ENCODE measurements at places on chromosomes 5 and 9.

- no peak for DNase-seq
These were observed 79.8 kb upstream of the CAST start for GRCh38 chr5:96582343-96582742.

DNA sequence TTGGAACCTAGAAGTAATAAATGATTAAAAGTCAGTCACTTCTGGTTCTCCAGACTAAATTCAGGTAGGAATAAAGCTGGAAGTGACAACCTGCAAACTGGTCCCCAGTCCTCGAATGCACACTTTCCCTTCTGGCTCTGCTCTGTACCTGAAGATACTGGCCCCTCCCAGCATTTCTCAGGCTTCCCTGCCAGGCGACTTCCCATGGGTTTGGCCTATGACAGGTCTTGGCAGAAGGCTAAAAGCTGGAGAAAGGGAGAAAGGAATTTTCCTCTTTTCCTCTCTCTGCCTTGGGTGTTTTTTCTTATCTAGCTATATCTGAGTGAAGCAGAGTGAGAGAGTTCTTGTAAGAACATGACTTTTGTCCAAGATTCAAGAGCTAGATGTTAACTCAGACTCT lies 1005.7 kb downstream of the DTWD2 start:
- DNase-seq = no peak

DNA sequence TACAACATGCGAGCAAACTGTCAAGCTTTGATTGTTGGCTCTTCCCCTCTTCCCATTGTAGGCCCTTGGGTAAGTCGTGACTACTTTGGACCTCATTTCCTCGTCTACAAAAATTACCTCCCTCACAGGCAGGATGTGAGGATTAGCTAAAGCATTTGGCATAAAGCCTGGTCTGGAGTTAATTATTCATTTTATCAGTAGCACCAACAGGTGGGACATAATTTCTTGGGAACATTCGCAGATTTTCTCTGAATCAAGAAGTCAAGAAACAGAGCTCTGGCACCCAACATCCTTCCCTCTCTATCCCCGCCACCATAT lies 39.9 kb upstream of the SEMA6A start:
- no peak for DNase-seq

DNA sequence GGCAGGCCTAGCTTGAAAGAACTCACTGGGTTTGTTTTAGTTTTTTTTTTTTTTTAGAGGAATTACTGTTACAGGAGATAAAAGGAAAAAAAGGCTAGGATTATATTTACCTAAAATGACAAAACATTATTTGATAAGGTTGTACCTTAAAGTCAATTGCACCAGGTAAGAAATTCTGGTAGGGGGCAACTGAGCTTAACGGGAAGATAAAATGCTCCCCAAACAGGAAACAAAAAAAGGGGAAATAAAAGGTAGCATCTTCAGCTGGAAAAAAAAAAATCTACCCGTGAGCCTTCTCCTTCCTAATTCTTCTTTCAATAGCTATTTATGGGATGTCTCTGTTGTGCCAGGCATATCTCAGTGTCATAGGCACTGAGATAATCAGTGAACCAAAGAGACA lies 164.5 kb downstream of the PIK3R1 start:
- DNase-seq = no peak

- DNase-seq = no peak
These were observed 594.1 kb upstream of the BRINP1 start for GRCh38 chr9:119963258-119963797.

GRCh38 chr5:96093890-96094381 lies 132.3 kb upstream of the ELL2 start:
- DNase-seq = no peak

GRCh38 chr9:127183814-127184582 lies 61.6 kb upstream of the ANGPTL2 start:
- no peak for DNase-seq

DNA sequence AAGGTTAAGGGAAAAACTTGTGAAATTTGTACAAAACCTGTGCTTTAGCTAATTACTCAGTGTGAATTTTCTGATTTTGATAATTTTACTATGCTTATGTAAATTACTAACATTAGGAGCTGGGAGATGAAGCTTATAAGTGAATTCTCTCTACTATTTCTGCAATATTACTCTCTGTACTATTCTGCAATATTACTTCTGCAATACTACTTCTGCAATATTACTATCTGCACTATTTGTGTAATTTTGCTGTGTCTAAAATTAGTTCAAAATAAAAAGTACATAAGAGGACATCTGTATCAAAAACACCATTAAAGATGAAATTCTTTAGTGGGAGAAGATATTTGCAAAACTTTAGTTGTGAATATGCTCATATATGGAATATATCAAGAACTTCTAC lies 62.9 kb downstream of the C9 start:
- no peak for DNase-seq

DNA sequence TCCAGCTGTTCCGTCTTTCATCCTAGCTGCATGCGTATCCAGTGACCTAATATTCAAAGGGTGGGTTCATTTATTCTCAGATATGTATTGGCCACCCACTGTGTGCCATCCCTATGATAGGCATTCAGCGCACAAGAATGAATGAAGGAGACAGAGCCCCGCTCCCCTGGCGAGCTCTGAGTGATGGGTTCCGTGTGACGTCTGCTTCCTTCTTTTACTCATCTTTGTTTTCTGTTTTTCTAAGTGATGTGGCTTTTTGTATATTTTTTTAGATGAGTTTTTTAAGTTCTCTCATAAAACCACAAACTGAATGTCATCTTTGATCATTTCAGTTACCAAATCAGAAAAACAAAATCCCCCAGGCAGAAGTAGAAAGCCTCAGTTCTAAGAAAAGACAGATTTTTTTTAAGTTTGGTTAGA lies 168.3 kb upstream of the OTULINL start:
- peak; percentile 82 for DNase-seq

DNA sequence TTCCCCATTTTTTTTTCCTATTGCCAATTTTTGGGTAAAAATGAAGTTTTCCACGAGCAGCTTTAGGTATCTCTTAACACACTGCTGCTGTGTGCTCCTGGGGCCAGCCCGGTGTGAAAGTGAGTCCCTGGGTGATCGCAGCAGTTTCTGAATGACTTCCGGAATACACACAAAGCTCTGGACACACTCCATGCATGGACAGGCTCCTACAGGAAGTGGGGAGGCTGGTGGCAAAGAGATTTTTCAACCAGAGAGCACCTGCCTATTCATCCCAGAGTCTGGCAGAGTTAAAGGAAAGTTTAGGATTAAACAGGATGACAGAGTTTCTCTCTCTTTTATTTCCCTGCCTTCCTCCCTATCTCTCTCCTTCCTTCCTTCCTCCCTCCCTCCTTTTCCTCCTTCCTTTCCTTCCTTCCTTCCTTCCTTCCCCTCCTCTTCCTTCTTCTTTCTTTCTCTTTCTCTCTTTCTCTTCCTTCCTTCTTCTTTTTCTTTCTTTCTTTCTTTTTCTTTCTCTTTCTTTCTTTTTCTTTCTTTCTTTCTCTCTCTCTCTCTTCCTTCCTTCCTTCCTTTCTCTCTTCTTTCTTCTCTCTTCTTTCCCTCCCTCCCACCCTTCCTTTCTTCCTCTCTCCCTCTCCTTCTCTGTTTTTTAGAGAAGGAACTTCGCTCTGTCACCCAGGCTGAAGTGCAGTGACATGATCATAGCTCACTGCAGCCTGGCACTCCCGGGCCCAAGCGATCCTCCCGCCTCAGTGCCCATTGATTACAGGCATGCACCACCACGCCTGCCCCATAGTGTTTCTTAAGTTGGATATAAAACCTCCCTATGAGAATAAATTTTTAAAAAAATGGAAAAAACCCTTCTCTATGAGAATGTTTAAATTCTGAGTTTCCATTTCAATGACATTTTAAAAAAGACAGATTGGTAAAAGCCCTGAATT lies 38.7 kb upstream of the UBTD2 start:
- DNase-seq = no peak

DNA sequence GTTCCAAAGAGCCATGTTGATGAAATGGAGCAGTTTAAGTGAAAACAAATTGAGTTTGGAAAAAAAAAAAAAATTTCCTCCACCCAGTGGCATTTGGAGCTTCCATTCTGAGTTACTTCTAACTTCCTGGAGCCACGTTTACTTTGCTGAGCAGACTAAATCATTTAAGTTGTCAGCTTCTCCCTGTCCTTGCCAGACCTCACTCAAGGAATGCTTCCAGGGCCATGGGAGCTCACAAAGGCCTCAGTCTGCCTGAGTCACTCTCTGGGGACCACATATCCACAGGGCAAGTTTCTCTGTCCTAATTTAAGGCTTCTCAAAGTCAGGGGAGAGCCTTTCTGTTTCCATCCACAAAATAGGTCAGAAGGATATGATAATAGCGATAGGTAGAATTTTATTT lies 210.3 kb upstream of the TNC start:
- DNase-seq = no peak

DNA sequence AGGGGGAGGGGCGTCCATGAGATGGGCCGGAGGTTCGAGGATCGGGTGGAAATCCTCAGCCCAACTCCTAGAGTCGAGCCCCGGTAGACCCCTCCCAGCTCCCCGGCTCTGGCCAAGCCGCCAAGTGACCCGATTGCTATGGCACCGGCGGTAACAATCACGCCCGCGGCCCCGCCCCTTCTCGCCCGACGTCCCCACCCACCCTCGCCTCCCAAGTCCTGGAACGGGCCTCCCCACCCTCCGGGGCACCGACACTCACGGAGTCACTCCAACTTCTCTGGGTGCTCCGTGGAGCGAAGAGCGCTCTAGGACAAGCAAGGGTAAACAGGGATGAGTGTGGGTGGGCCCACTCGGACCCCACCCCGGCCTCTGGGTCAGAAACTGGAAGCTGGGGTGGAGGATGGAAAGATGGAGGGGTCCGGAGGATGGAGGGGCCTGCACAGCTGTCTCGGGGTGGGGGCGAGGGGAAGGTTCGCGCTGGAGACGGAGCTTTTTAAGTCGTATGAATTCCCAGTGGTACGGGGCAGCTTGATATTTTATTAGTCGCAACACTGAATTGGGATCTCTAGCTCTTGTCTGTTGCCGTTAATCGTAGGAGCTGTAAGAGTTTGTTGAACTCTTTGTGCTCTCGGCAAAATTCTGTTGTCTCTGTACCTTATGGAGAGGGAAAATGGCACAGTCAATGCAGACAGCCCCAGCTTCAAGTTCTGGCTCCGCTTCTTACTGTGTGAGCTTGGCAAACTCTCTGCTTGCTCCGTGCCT lies at the start of gene SPACA9:
TSS of gene SPACA9 (plus strand) at position 204 of the 762 bp plus-strand sequence. CDS start 5,050 bp downstream, outside the sequence.
- DNase-seq = no peak

DNA sequence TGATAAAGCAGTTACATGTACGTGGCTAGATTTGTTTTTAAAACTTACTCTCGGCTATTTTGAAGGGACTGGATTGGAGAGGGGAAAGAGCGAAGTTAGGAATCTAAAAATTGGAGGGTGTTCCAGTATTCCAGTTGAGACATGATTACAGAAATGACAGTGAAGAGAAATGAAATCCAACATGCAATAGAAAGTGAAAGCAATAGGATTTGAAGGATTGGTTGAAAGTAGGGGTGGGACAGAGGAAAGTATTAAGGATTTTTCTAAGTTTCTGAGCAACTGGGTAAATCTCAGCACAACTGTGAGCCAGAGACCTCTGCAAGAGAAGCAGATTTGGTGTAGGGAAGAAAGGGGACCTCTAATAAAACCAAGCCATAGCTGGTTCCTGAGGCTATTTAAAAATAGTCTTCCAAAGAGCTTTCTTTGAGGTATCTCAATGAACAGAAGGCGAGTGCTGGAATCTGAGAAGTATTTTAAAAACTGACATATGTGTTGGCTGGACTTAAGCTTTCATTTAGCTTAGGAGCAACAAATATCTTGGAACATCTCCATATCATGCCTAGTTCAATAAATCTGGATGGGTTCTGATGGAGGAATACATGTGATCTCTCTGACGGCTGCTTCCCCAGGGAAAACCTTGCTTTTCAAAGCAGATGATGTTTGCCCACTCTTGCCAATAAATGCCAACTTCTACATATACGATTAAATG lies 110.4 kb upstream of the IFNK start:
- DNase-seq = no peak

- DNase-seq = no peak
These were observed 254.3 kb downstream of the MAST4 start for GRCh38 chr5:66850354-66851075.

DNA sequence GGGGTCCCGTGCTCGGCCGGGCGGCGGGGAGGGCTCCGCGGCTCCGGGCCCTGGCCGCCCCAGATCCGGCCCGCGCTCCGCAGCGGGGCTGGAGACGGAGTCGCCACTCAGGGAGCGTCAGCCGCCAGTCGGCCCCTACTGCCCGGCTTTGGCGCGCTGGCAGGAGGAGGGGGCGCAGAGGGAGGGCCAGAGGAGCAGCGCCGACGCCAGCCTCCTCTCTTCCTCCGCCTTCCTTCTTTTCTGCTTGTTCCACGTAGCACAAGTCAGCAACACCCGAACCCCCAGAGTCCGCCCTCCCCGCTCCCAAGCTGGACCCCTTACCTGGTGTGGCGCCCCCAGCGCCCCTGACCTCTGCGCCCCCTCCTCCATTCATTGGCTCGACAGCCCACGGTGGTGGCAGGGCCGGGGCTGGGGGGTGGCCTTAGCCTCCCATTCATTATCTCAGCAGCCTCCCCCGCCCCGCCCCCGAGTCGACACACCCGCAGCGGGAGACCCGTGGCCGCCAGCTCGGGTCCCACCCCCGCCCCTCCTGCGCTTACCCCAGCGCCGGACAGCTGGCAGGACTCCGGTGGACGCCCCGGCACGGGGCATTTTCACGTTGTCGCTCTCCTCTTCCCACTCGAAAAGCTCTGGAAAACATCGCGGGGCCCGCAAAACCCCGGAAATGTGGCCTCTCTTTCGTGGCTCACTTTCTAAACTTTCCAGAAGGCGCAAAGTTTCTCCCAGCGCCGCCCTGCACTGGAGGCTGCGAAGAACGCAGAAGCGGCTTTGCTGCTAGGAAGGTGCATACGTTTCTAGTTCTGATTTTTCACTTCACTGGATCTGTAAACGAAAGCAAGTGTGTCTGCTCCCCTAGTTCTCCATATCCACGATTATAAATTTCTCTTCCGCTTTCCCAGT lies at the start of gene LPAR1:
TSS of gene LPAR1 (minus strand) at position 140 of the 900 bp plus-strand sequence. CDS start 66,353 bp downstream, outside the sequence.
- no peak for DNase-seq

DNA sequence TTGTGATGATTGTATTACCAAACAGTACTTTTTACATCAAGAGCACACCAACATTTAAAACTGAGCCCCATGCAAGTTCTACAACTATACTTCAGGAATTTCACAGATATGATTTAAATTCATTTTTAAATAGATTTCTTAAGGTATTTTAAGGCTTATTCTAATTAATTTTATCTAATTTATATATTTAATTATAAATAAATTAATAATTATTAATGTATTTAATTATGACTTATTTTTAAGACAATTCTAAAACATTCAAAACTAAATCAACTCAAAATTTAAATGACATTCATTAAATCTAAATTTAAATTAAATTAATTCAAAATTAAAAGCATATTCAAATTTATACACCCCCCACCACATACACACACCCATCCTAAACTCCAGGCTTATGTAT lies 299.2 kb downstream of the NFIB start:
- no peak for DNase-seq

GRCh38 chr9:97577051-97577450 lies 56.1 kb downstream of the TSTD2 start:
- DNase-seq = no peak
